ENCODE measurements at places on chromosomes 7 and 10.

- DNase-seq = no peak
Observed at GRCh38 chr7:38669965-38670520, 38.9 kb upstream of the AMPH start.

- no peak for DNase-seq
Observed at GRCh38 chr7:5218564-5219360, 28.7 kb downstream of the WIPI2 start.

GRCh38 chr10:121242741-121243608 is 355.3 kb downstream of the FGFR2 start:
- DNase-seq = no peak

DNA sequence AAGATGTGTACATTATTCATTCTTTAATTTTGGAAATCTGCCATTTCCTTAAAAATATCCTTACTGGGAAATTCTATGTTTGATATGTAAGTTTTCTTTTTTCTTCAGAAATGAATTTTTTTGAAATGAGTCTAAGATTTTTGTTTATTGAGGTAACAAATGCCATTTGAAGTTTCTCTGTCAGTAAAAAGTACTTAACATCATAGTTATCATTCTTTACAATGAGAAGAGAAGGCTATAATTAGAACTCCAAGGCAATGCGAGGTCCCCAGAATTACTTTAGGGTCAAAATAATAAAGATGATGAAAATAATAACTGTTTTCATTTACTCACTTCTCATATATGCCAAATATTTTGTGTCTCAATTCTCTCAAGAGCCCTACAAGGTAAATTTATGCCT is 37.0 kb upstream of the RHOBTB1 start:
- no peak for DNase-seq

DNA sequence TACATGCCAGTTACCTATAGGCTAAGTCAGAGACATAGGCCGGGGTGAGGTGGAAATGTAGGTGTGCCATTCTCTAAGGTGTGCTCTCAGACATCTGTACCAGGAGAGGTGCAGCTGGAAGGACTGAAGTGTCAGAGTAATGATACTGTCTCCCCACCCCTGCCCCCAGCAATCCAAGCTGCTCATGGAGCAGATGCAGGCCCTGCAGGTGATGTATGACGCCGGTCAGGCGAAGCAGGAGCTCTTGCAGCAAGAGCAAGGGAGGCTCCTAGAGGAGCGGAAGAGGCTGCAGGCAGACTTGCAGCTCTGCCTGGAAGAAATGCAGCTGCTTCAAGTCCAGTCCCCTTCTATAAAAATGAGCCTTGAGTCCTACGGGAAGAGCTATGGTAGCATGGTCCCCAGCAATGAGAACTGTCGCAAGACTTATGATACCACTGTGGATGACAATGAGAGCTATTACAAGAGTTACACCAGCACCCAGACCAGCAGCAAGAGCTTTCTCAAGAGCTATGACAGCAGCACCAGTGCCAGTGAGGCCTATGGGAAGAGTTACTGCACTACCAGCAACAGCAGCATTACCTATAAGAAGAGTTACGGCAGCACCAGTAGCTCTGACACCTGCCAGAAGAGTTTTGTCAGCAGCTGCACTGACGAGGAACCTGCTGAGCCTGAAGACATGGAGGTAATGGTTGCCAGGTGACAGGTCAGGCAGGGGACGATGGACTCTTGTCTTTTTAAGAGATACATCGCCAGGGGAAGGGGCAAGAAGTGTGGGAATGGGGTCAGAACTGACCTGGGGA is 18.4 kb upstream of the FLNC start:
- no peak for DNase-seq

DNA sequence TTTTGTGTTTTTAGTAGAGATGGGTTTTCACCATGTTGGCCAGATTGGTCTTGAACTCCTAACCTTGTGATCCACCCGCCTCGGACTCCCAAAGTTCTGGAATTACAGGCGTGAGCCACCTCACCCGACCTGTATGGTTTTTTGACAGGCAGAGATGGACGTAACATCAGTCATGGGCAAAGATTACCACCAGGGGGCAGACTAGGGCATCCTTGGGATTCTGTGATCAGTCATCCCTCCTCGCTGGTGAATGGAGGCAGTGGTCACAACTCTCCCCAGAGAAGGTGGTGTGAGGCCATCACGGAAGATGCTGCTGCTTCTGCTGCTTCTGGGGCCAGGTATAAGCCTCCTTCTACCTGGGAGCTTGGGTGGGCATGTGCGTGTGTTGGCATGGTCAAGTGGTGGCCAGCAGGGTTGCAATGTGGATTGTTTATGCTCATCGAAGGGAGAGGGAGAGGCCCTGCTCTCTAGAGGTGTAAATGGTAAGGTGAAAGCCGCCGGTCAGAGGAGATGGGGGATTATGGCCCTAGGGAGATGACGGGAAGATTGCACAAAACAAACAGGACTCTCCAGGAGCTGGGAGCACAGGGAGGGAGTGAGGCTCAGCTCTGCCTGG is 122.7 kb upstream of the PRSS1 start:
- no peak for DNase-seq

- peak; percentile 21 for DNase-seq
Observed at GRCh38 chr7:95476904-95477594, 8.7 kb upstream of the ASB4 start.

DNA sequence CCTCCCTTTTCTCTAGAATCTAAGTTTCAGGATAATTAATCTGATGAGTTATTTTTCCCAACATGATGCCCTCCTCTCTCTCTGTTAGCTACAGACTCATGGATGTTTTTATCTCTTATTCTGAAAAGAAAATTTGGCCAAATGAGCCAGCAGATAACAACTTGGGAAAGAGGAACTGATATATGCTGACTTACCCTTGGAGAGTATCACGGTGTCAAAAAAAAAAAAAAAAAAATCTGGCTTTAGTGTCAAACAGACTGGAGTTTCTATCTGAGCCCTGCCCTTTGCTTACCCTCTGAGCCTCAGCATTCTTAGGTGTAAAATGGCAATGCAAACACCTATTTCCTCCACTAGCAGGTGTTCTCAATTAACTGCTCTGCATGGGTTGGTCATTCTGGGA is 190.4 kb downstream of the AHR start:
- no peak for DNase-seq

DNA sequence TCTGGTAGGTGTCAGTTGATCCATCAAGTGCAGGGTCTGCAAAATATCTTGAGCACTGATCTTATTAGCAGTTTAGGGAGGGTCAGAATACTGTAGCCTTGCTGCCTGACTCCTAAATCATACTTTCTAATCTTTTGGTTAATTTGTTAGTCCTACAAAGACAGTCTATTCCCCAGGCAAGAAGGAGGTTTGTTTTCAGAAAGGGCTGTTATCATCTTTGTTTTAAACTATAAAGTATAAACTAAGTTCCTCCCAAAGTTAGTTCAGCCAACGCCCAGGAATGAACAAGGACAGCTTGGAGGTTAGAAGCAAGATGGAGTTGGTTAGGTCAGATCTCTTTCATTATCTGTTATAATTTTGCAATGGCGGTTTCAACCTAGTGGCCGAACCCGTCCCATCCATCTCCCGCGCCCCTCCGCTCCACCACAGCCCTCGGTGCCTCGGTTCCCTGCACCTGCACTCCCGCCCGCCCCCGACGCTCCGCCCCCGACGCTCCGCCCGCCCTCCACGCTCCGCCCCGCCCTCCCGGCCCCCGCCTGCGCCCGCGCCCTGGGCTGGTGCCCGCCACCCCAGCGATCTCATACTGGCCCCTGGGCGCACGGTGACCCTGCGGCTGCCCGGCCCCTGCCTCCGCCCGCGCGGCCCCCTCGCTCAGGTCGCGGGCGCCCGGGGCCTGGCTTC is at the start of gene ADCK2:
TSS of gene ADCK2 (plus strand) at position 564 of the 681 bp plus-strand sequence. CDS start 386 bp downstream, outside the sequence.
- DNase-seq = peak; percentile 44

DNA sequence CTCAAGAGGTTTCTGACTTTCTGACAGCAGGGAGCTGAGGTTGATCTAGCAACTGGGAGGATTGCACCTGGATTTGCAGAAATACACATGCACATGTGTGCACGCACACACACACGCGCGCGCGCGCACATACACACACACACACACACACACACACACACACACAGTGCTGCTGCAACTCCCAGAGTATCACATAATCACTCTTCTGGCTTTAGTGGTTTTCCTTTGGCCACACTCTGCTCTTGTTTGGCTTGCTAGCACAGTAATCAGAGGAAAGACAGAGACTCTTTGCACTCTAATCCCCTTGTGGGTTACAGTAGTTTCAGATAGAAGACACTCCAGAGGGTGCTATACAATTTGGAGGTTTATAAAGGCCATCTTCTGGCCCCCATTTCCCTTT is 705.0 kb downstream of the AUTS2 start:
- no peak for DNase-seq

DNA sequence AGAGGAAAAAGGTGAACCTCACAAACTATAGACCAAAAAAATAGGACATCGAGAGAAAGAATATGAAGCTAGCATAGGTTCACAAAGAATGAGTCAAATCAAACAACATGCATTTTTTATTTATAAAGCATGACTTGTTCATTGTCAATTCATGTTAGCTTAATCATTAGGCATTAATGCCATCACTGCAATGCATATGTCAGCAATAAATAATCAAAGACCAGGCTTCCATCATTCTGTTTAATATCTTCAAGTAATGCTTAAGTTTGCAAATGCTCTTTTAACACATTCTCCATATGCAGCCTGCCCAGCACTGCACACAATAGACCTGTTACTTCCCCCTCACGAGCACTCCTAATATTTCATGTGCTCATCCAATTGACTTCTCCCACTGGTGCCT is 8.9 kb upstream of the MAGI2 start:
- no peak for DNase-seq

DNA sequence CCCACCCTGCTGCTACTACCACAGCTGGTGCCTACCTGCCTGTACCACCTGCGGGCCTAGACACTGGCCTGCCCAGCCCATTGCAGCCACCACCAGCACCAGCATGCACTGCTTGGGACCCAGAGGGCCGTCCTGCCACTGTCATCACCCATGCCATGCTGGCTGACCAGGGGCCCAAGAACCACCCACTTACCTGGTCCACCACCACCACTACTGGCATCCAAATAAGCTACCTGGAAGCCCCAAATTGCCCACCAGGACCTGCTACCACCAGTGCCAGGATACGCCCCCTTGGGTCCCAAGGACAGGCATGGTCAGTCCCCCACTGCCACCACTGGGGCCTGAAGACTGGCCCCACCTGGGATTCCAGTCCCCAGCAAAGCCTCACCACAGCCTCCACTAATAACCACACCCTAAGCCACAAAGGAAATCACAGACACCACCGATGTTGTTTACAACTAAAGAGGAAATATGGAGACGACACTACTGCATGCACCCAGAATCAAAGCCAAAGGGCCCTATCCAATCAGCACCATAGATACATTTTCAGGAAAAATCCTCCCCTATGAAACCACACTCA is 70.5 kb upstream of the DIP2C start:
- no peak for DNase-seq

DNA sequence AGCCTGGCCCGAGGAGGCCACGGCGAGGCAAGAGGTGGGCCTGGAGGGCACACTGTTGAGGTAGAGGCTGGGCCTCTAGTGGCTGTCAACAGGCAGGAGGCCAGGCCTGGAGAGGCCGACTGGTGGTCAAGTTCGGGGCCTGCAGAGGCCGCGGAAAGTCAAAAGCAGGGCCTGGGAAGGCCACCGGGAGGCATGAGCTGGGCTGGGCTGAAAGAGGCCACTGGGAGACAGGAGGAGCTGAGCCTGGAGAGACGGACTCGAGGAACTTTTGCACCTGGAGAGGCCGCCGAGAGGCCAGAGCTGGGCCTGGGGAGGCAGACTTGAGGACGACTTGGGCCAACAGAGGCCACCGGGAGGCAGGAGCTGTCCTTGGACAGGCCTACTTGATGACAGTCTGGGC is 321.2 kb downstream of the ZNF479 start:
- DNase-seq = no peak

- DNase-seq = no peak
Observed at GRCh38 chr7:72326365-72326764, 85.8 kb downstream of the CALN1 start.

DNA sequence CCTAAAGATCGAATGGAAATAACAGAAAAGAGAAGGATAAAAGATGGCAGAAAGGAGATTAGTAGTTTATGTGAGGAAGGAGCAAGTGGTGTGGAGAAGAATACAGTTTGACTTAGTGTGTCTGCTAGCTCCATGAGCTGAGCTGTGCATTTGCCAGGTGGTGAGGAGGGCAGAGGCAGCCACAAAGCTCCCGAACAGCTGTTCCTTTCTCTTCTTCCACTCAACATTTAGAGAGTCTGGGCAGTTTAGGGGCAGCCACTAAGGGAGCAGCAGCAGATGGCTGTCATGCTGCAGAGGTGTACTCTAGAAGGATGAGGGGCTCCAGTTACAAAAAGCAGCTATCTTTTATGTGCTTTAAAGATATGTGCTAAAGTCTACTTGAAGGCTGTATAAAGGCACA is 674.4 kb downstream of the GRM8 start:
- peak; percentile 86 for DNase-seq

GRCh38 chr10:13502380-13502779 is 26.4 kb downstream of the BEND7 start:
- no peak for DNase-seq

DNA sequence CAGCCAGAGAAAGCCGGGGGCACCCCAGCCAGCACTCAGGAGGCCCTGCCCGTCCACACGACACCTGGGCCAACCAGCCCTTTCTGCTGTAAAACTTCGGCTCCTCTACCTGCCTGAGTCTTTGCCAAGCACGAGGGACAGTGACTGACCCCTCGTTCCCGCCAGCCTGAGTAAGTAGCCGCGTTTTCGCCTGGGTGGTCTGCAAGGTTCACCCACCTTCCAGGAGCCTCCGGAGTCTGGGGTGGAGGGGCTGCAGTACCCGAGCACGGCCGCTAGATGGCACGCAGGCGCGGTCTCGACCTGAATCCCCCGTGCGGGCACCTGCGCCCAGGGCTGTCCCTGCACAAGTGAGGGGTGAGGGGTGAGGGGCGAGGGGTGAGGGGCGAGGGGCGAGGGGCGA is 192.7 kb downstream of the PTPRN2 start:
- no peak for DNase-seq

DNA sequence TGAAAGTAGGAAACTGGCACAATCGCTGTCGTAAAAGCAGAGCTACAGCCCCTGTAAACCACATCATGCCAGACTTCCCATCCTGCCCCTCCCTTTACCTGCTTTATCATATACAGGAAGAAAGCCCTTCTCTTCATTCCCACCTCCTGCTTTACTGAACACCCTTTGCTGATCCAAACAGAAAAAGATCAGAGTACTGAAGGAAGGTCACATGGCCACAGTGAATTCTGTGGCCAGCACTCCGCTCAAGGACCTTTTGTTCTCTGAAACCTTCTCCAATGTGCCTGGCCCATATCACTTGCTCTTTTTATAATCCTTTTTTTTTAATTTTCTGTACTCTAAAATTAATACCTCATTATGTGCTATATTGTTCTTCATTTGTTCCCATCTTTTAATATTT is 108.8 kb upstream of the LRGUK start:
- no peak for DNase-seq

GRCh38 chr10:50063100-50063499 is 4.7 kb upstream of the WASHC2A start:
- DNase-seq = no peak

DNA sequence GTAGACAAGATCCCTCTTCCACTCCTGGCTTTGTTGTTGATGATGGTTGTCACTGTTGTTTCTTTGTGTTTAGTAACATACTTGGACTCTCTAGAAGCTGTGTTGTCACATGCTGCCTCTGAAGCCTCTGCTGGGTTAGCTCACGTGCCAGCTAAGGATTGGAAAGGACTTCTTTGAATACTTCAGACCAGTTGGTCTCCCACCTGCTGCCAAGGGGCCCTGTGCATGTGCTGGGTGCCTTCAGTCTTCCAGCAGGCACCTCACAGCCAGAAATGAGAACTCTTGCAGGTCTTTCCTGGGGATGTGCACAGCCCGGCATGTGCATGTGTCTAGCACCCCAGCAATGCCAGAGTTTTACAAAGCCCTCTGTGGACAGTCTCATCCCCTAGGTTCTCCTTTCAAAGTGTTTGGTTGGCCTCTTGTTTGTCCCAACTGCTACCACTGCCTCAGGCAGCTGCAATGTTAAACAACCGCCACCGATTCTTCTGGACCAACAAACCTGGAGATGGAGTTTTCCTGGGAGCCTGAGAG is 21.7 kb upstream of the NCAPG2 start:
- no peak for DNase-seq
